ENCODE measurements at places on chromosomes 2 and 18.

- no peak for DNase-seq
Measured at GRCh38 chr18:62938487-62938886, 223.1 kb downstream of the PHLPP1 start.

DNA sequence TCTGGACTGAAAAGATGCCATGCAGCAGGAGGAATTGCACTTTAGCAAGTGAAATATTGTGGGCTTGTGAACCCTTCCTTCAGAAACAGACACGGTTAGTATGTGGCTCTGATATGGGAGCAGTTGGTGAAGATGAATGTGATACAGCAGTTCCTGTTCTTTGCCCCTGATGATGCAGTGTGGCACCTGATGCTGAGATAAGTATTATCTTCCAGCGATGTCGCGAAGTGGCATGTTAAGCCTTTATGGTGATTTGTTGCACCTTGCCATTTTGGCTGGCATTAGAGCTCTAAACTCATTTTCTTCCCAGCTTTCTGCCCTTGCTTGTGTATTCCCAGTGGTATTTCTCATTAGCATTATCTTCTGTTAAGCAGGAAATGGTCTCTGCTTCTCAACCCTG lies 441.6 kb upstream of the RAB12 start:
- DNase-seq = no peak

- peak; percentile 58 for DNase-seq
Measured at GRCh38 chr18:58552057-58552461, 76.8 kb downstream of the ALPK2 start.

GRCh38 chr2:71801969-71802368 lies 345.7 kb downstream of the CYP26B1 start:
- peak; percentile 70 for DNase-seq

DNA sequence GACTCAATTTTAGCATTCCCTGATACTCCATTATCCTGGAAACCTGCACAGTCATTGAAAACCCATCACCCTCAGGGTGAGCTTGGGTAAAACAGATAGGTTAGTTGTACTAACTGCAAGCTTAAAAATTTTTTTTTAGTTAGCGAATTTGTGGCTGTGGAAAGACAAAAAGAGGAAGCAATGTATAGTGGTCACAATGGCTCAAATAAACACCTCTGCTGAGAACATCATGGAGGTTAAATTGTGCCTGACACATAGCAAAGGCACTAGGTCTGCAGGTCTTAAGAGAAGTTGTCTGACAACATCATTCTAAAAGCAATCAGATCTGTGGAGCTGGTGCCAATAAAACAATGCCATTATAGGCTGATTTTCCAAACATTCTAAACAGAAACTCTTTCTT lies 84.4 kb upstream of the CAVIN2 start:
- DNase-seq = no peak

DNA sequence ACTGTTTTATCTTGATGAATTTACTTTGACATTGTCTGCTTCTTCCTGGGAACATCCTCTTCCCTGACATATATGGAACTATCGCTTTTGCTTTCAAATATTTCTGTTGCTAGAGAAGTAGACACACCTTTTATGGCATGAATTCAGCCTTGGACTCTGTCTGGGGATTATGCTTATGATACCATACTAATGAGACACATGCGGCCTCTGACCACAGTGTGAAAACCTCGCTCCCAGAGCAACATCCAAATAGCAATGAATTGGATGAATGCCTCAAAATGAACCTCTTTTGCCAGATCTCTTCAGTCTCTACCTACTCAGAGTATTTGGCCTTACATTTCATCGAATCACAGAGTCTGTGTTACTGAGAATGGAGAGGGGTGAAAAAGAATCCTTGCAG lies 70.9 kb downstream of the PIEZO2 start:
- DNase-seq = no peak

DNA sequence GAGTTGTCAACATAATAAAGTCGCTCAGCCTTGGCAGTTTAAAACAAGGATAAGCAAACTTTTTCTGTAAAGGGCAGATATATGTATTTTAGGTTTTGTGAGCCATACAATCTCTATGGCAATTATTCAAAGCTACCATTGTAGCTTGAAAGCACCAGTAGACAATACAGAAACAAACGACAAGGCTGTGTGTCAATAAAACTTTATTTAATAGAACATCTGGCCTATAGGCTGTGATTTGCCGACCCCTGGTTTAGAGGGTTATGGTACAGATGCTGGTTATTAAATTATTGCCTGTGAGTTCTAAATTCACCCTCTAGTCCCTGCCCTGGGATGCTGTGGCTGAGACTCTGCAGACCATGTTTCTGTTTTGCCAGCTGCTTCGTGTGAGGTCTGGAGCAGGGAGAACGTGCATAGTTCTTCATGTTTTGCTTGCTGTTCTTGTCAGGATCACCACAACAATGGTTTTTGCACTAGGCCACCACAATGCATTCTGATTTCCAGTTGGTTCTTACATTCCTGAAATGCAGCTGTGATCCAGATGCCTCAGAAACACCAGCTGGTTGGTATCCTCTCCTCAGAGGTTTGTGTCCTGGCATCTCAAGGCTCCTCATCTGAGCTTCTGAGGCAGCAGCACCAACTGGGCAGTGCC lies 46.6 kb downstream of the ICOS start:
- no peak for DNase-seq

DNA sequence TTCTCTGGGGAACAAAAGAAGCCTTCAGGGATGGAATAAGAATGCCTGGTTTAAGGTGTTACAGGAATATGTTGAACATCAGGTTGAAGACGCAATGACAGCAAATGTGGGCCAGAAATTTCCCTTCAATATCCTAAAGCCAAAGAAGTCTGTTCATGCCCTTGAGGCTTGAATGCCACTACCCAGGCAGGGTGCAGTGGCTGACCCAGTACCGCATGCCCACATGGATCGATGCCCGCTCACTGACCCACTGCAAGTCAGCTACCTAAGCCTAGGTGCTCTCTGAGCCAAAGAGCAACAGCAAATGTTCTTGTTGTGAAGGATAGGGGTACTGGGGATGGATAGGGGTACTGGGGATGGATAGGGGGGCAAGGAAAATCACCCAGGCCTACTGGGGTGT lies 58.2 kb downstream of the GNAL start:
- DNase-seq = no peak

- DNase-seq = no peak
Measured at GRCh38 chr2:241475267-241475666, 33.1 kb downstream of the STK25 start.

DNA sequence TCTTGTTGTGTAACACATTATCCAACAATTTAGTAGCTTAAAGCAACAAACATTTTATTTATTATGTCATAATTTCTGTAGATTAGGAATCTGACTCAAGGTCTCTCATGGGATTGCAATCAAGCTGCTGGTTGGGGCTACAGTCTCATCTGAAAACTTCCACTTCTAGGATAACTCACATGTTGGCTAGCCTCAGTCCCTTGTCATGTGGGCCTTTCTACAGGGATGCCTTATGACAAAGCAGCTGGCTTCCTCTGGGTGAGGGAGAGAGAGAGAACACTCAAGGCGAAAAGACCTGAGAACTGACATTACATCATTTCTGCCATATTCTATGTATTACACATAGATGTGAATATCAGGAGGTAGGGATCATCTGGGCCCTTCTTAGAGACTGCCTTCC lies 317.9 kb upstream of the VRK2 start:
- DNase-seq = no peak

DNA sequence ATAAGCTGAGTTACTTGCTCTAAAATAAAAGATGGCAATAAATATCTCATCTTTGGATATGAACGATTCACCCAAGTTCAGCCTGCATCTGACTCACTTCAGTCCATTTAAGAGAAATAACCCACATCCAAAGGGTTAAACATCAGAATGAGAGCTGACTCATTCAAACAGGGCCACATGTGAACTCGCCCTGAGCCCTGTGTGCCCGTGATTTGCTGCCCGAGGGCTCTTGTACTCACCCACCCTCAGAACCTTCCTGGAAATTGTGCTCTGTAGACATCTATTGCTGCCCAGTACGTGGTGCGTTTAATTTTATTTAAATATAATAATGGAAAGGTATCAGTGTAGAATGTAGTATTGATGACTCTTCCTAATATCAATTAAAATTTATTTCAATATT lies 66.9 kb upstream of the RBM44 start:
- peak; percentile 86 for DNase-seq

DNA sequence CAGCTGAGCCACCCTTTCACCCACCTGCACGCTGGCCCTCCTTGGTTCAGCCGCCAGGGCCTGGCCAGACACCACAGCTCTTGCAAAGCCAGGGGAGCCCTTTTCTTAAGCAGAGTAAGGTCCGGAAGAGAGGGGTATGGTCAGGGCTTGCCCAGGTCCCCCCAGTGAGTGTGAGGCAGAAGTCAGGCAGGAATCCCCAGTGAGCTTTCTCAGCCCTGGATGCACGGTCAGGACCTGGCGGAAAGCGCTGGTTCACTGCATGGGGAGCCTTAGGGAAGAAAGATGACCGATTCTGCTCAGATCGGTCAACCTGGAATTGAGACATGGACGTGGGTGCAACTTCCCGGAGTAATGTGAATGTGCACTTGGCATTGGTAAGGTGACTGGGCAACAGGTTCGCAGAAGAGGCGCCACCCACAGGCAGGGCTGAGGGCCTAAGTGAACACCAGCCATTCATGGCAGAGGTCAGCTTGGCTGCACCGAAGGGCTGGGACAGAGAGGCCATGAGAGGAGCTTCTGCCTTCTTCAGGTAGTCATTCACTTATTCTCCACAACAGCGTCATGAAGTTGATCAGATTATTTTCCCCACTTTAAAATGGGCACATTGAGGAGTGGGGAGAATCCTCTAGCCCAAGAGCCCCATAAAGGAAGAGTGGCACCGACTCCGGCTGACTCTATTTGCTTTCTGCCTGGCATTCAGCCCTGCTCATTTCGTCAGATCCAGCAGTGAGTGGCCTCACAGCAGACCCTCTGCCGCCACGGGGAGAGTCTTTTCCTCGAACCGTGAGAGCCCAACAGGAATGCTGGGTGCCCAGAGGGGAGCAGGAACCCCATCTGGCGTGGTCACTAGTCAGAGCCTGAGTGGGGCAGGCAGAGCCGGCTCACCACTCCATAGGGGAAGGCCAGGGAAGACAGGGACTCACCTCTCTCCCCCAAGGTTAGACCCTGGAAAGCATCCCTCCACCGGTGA lies 35.8 kb downstream of the SCTR start:
- DNase-seq = no peak

- DNase-seq = no peak
Measured at GRCh38 chr2:10316860-10317259, 14.2 kb downstream of the HPCAL1 start.

DNA sequence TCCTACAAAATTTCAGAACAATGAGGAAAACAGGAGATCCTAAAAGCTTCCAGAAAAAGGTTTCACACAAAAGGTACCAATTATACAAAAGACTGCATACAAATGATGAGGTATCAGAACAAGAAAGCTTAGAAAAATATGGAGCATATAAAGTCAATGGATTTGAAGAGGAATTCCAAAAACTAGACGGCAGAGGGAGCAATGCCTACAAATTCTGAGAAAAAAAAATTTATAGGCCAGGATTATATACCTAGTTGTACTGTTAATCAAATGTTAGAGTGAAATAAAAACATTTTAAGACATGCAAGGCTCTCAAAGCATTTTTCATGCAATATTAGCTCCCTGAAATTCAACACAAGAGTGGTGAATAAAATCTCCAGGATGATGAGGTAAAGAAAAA lies 106.2 kb downstream of the ZRANB3 start:
- DNase-seq = peak; percentile 25

DNA sequence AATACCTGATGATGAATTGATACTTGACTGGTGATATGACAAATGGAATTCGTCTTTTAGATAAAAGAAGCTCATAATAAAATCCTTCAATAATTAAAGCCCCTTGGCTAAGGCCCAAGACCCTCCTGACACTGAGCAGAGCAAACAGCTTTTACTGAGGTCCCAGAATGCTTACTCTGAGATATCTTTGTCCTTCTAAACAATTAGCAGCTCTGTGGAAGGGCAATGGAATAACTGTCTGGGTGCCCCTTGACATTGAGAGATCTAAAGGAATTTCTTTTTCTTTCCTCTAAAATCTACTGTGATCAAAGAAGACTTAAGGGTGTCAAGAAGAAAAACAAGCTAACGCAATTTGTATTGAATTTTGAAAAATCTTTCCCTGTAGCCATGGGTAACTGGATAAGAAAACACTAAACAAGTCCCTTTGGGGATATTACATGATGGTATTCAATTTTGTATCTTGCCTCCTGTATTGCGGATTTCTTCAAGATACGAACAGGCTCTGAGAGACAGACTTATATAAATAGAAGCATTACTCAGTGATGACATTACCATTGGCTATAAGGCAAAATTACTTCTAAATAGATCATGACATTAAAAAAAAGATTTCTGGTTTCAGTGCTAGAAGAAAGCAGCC lies 128.8 kb downstream of the MREG start:
- no peak for DNase-seq

DNA sequence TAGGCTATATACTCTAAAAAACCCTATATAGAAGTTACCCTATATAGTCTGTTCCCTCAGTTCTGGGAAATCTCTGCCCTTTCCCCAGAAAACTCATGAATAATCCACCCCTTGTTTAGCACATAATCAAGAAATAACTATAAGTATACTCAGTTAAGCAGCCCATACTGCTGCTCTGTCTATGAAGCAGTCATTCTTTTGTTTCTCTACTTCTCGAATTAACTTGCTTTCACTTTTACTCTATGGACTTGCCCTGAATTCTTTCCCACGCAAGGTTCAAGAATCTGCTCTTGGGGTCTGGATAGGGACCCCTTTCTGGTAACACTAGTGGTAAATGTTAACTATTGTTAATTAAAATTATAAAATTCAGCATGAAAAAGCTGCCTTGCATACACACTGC lies 17.4 kb upstream of the AP1S3 start:
- DNase-seq = no peak

GRCh38 chr18:41561961-41562360 lies 393.1 kb upstream of the PIK3C3 start:
- DNase-seq = no peak

GRCh38 chr2:55894720-55895119 lies 28.9 kb downstream of the EFEMP1 start:
- no peak for DNase-seq

- no peak for DNase-seq
Measured at GRCh38 chr18:5389356-5389755, 93.8 kb upstream of the ZBTB14 start.

DNA sequence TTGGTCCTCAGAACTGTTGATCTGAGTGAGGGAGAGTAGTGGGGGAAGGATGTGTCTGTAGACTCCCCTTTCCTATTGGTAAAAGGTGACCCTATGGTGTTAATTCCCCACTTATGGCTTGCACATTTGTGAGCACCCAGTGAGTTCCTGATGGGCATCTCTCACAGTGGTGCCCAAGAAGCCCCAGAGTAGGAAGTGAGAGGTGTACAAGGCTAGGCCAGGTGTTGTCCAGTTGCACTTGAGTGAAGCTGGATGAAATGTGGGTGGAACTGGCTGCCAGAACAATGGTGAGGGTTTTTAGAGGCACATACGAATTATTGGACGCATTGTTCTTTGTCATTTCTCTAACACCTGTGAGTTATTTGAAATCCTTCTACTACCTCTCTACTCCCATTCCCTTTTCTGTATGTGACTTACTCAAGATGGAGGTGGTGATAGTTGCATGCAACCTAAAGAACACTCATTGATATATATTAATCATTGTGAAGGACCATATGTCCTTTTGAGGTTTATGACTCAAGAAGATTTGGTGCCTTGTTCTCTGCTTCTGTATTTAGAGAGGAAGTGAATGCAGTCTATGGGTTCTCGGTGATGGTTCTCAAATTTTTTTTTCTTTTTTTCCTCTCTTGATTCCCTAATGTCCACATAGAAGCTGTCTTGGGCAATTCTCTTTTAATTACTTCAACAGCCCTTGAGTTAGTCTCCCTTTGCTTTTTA lies 162.7 kb downstream of the FSHR start:
- DNase-seq = no peak

GRCh38 chr2:238487134-238487533 lies 60.4 kb downstream of the ASB1 start:
- DNase-seq = no peak

- DNase-seq = no peak
Measured at GRCh38 chr2:107437265-107437664, 389.4 kb upstream of the RGPD4 start.

Data from EH (cell line).